ENCODE measurements at places on chromosomes 12 and 14.

DNA sequence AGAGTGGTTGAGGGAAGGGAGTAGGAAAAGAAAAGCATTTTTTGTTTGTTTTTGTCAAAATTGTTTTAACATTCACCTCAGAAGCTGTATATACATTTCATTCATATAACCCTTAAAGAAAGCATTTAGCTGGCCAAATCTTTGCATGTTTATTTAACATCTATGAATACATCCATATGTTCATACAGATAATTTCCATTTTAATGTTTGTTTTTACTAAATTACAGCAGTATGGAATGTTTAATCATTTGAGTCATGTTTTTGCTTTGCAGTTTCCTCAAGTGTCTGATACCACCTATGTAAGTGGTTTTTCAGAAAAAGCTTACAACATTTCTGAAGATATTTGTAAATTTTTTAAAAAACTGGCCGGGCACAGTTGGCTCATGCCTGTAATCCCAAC is 84.3 kb upstream of the ATF1 start:
- DNase-seq, result no peak

GRCh38 chr14:92310776-92311375 is 12.1 kb upstream of the SLC24A4 start:
- no peak for DNase-seq

DNA sequence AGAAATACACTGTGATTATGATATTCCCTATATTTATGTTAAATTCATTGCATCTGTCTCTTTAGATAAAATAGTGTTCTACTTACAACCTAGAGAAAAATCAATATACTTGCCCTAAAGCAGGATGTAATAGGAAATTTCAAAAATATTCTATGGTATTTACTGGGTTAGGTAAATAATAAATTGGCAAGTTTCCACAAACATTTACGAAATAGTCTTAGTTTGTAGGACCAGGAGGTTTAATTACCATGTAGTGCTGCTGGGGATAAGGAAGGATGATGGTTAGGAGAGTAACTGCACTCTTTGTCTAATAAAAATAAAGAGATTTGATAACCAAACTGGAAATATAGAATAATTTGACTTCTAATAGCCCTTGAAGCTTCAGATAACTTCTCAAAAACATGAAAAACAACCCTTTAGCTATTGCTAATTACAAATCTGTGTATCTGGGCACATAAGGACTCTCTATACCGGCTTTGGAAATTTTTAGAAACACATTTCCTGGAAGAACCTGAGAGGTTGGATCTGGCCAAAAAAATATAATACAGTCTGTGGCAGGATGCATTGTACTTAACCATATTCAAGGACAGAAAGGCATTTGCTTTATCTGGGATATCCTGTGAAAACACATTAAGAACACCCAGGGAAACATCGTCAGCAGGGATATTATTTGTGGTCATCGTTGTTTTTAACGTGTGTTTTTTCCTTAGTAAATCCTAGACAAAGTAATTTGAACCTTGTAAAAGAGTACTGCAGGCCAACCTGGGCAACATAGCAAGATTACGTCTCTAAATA is 36.7 kb upstream of the TMCC3 start:
- no peak for DNase-seq

DNA sequence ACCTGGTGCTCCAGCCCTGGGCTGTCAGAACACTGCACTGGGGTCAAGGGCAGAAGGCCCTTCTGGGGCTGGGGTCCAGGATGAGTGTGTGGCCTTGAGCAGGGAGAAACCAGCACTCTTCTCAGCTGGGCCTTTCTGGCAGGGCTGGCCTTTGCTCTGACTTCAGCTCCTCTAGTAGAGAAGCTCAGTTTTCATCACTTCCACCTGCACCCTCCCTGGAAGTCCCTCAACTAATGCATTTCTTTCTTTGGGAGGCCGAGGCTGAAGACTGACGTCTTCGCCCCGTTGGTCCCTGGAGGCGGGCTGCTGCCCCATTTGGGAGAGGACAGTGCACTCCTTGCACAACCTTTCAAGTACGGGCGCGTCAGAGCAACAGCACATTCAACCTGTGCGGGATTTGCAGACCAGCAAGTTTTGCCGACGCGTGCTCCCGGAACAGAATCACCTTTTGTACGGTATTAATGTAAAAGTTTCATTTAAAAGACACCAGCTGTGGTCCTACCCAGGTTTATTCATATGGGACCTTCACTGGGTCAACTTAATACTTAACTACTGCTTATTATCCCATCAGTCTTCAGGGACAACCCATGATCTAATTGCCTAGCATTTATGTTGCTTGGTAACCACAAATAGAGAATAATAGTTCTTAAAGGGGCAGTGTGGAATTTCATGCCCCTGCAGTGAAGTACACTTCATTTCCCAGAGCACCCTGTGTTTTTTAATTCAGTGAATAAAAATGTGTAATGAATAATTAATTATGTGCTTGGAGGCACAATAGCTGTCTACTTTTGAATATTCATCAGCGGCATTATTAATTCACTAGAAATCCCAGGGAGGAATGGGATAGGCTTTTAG is 134.8 kb upstream of the VRK1 start:
- DNase-seq, result no peak

DNA sequence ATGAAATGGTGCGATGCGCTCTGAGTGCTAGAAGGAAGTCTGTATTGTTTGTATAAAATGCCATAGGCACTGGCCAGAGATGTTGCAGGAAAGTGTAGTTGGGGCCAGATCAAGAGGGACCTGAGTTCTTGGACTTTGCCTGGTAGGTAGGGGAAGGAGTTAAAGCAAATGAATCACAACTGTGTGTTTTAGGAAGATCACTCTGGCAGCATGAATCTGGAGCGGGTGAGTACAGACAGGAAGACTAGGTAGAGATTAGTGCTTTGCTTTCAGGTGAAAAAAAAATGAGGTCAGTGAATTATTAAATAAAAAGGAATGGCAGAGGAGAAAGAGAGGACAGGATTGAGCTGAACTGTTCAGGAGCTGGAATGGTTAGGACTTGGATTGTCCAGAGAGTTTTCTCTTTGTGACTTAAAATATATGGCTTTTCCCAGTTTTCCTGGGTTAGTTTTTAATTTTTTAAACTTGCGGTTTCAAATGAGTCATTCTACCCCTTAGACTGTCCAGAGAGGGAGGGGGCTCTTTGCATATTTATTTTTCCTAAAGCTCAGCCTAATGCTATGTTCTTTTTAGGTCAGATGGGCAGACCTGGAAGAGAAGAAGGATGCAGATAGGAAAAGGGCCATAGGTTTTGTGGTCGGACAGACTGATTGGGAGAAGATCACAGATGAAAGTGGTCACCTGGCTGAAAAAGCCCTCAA is 41.1 kb downstream of the PROX2 start:
- DNase-seq, result no peak

GRCh38 chr12:45966486-45966885 is 23.9 kb downstream of the SCAF11 start:
- peak; percentile 30 for DNase-seq

DNA sequence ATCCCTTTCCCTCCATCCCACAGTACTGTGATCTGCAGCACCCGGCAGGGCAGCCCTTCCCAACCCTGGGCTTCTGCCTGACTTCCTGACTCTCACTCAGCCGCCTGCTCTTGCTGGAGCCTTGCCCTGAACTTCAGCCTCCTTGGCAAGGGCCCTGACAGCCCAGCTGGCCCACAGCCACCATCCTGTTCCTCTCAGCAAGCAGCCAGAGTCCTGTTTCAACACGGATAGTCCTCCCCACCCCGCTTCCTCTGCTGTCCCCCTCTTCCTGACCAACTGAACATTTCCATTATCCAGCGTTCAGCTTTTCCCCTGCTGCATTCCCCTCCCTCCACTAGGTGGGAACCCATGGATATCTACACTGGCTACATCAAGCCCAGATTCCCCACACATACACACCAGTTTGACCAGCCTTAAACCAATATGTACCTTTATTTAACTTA is 74.0 kb upstream of the MDM1 start:
- DNase-seq, result peak; percentile 85

DNA sequence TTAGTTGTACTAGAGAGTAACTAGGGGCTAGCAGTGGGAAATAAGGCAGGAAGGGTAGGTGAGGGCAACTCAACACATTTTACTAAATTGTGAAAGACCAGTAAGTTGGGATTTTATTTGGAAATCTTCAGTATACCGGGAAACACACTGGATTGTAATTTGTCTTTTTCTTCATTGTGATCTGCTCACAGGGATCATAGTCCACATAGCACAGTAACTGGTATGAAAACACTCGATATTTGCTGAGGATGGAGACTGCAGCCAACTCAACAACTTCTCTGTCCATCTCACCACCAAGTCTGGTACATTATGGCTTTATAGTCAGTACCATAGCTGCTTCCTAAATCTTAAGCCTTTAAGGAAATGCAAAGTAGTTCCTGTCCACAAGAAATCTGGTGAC is 2.5 kb downstream of the SLIRP start:
- DNase-seq, result no peak

DNA sequence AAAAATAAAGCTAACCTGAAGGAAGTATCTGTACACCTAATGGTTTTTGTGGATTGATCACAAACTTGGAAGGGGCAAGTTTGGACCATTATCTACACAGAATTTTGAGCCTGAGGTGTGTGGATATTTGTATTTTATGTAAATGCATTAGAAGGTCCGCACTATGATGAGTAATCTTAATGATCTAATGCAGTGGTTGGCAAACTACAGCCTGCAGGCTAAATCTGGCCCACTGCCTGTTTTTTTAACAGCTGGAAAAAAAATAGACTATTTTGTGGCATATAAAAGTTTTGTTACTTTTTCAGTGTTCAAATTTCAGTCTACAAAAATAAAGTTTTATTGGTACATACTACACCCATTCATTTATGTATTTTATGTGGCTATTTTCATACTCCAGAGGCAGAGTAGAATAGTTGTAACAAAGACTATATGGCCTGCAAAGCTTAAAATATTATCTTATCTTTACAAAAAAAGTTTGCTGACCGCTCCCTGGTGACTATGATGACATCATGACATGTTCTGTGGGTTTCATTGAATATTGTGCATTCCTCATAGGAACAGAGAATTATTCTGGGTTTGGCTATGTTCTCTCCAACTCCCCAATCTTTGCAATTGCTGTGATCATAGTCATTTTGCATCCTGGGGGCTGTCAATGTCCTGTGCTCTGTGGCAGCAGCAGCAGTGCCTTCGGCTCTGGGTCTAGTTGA is 962.6 kb upstream of the FBXO33 start:
- DNase-seq, result no peak

DNA sequence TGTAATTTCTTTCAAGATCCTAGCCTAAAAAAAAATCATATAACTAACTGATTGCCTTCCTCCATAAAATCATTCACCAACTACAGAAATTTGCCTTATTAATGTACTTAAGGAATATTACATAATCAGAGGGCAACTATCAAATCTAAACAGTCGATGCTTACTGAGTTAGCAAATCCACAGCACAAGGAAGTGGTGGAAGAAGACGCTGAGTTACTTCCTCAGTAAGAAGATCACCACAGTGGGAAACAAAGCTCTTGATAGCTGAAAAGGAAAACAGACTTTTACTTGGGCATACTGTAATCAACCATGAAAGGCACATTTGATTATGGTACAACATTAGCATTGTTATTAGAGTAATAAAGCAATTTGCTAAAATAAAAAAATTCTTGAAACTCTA is 48.7 kb downstream of the HEATR5A start:
- DNase-seq, result no peak

DNA sequence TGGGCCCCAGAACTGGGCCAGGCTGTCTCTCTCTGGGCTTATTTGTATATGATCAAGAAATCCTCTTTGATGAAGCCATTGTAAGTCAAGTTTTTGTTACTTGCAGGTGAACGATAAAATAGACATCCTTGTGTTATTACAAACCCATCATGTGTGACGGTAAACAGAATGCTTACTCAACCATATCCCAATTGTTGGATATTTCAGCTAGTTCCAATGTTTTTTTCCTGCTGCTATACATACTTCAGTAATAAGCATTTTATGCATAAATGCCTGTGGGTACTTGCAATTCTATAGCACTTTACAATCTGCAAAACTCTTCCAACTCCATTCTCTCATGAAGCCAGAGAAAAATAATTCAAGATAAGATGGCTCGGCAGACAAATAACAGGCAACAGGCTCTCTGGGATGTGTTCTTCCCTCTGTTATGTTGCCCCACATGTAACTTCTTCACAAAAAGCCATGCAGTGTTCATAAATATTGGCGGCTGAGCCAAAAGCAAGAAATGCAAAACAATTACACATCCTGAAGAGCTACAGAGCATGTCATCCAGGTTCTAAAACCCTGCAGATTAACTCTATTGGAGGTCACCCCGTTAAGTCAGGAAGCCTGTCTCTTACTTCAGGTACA is 69.5 kb downstream of the CLMN start:
- no peak for DNase-seq

DNA sequence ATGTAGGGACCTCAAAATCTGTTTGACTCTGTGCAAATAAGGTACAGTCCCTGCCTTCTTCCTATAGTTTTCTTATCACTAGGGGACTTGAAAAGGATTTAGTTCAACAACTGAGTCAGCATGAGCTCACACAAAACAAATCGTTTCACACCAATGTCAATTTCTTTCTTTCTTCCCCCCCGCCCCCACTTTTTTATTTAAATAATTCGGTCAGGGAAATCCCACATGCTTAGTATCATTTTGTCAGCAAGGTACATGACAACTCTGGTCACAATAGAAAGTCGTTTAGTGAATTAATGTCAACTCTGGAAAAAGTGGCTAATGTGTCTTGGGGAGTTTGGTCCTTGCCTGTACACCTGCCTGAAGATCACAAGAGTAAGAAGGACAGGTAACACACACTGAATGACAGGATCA is 232.2 kb upstream of the PLEKHG7 start:
- no peak for DNase-seq

DNA sequence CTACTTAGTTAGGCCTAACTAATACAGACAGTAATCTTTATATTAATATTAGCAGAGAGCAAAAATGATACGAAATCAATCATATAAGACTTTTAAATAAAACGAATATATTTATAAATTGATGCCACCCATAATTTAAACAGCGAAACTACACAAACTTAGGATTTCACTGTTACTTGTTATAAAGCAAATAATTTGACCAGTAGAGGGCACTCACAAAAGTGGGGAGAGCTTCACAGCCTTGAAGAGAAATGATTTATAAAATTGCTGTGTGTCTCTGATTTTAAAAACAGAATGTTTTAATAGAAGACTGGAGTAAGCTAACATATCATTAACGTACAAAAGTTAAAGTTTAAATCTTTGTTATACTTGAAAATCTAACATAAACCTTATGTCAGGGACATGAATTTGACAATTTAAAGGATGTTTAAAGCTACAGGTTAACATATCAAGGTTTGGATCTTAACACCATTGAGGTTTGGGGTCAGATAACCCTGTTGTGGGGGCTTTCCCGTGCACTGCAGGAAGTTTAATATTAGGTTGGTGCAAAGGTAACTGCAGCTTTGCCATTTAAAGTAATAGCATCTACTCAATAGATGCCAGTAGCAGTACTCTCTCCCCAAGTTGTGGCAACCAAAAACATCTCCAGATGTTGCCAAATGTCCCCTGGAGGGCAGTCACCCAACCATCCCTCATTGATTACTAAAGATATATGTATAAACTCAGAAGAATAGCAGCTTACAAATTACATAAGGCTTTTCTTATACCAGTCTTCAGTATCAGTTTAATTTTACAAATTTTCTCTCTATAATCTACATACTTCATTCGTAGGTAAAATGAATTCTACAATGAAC is 9.3 kb downstream of the KRAS start:
- DNase-seq, result peak; percentile 43

- no peak for DNase-seq
Measured at GRCh38 chr14:69922198-69922597, 43.0 kb downstream of the SMOC1 start.
